ENCODE measurements at places on chromosomes 1 and 21.
A peak's percentile ranks its signal among the peaks of the same experiment; 100 is the strongest.

- DNase-seq = no peak
Measured at GRCh38 chr1:214541206-214541605, 10.2 kb downstream of the PTPN14 start.

GRCh38 chr1:224732377-224733026 lies 116.4 kb downstream of the CNIH3 start:
- DNase-seq = no peak

DNA sequence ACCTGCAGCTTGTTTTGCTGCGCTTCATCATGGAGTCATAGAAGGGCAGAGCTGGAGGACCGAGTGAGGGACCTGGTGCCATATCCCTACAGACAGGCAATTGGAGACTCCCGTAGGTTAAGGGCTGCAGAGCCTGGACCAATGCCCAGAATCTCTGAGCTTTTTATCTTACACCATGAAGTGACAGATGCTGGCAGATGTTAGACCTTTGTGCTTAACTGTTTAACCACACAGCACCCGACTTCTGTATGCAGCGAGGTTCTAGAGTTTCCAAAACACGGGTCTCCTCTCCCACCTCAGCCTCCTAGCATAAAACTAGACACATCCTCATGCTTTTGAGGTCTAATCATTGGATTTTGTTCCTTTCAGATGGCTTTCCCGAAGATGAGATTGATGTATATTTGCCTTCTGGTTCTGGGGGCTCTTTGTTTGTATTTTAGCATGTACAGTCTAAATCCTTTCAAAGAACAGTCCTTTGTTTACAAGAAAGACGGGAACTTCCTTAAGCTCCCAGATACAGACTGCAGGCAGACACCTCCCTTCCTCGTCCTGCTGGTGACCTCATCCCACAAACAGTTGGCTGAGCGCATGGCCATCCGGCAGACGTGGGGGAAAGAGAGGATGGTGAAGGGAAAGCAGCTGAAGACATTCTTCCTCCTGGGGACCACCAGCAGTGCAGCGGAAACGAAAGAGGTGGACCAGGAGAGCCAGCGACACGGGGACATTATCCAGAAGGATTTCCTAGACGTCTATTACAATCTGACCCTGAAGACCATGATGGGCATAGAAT lies 47.6 kb downstream of the B3GALT5 start:
- DNase-seq = peak; percentile 84

DNA sequence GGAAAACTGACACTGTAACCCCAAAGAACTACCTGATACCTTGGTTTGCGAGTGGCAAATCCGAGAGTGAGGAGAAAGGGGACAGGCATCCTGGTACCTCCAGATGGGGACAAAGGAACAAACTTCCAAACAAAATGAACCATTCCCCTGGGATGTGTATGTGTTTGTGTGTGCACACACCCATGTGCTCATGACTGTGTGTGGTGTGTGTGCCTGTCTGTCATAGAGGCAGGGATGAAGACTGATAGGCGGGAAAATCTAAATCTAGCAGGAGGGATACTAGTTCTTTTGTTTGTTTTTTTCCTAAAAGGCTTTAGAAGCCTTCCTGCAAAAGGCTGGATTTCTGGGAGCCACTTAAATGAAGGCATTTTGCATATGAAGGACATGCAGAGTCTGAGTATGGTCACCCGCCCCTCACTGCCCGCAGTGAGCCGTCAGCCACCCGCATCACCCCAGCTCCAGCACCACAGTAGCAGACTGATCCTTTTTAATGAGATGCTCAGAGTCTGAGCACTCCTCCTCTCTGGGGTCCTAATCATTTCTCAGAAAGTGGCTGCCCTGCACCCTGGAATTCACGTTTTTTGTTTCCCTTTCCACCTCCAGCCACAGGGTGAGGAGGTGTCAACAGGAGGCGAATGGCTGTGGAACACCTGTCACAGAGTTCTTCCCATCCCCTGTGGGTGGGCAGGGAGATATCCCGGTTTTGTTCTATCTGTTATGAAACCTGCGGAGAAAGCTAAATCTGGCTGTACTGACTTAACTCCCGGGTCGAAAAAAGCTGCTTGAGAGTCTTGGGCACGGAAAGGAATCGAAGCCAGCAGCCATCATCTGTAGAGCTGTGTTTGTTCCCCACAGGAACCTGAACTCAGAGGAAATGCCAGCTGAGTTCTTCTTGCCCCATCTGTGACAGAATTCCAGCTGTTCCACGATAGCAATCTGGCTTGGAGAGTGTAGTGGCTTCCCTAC lies 34.9 kb downstream of the UTP25 start:
- DNase-seq = no peak

DNA sequence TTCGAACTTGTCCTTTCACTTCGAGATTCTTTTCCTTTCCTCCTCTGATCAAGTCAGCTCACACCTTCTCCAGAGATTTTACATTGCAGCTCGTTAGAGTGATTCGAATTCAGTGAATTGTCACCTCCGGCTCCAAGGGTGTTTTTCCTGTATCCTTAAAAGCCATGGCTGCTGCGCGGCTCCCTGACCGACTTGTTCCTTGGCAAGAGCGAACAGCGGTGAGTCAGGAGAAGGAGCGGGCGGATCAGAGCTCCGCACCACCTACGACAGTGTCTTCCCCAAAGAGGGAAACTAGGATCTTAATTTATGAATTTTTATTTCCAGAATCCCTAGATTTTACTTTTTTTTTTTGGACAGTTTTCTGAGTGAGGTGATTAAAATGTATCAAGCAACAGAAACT lies 204.4 kb upstream of the ADGRL2 start:
- no peak for DNase-seq

DNA sequence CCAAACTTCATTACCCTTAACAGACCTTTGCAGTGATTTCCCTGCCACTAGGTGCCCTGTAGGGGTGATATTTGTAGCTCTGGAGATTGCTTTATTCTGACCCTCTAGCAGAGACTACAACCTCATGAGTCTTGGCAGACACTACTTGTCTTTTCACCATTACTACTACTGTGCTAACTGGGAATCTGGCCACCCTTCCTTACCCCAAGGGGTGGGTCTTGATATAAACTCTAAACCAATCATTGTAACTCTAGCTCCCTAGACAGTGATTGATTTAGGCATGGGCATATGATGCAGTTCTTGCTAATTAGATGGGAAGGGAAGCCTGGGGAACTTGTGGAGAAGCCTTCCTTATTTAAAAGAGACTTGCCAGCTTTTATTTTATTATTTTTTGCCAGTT lies 3.9 kb downstream of the KPNA6 start:
- peak; percentile 15 for DNase-seq

DNA sequence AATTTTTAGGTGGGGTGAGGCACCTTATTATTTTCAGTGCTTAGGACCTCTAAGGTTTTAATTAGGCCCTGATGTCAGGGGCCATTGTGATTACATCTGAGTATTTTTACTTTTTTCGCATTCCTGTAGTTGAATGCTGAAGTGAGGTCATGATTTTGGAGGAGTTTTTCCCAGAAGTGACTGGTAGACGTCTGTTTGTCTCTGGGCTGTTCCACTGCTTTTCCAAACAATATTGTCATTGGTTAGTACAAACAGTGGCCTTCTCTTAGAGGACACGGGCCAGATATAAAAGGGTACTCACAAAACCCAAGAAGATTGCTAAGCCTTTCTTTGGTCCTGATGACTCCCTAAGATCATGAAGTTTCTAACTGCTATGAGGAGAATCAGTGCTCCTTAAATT lies 7.6 kb upstream of the RASAL2 start:
- DNase-seq = no peak

GRCh38 chr1:3577711-3578432 lies 33.4 kb downstream of the MEGF6 start:
- DNase-seq = peak; percentile 66

DNA sequence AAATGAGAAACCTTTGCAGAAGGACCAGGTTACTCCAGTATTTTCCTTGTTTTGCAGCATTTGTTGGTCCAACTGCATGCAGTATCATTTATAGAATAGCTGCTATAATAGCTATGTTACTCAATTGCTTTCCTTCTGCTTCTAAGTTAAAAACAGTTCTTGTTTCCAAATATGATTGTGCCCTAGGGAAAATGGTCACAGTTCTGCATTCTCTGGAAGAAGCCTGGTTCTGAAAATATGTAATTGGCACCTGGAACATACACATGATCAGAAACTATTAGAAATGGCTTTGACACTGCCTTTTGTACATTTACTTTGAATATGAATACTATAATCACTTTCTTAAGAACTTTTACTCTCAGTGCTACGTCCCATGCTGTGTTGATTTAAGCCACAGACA lies 33.6 kb downstream of the HENMT1 start:
- no peak for DNase-seq

- DNase-seq = peak; percentile 63
Measured at GRCh38 chr1:86913399-86913895, 479 bp downstream of the SELENOF start.

GRCh38 chr1:1313500-1314236 lies 5.3 kb downstream of the PUSL1 start:
- no peak for DNase-seq
